ENCODE measurements at places on chromosomes 7 and 10. TPM values are rescaled to one million over a fixed set of nuclear protein-coding genes. Genes with fewer than 3 reads are reported as not detected.

The WDR86 gene
- total RNA-seq = 0.28 TPM

The GNAT3 gene
- not detected for total RNA-seq

The WASHC2A gene
- total RNA-seq = 10.6 TPM

The SPRN gene
- 0.18 TPM for total RNA-seq

The DYDC2 gene
- total RNA-seq = 0.48 TPM

The AGMO gene
- 33.0 TPM for total RNA-seq

The SPDYE1 gene
- total RNA-seq = not detected

The SCRN1 gene
- 3.1 TPM for total RNA-seq

The SEMA3D gene
- 0.25 TPM for total RNA-seq

The SLC26A4 gene
- total RNA-seq = not detected

The ATG9B gene
- not detected for total RNA-seq

The LRRC17 gene
- total RNA-seq = 0.83 TPM

The CTAGE6 gene
- total RNA-seq = not detected

The UCMA gene
- total RNA-seq = not detected

The TMEM209 gene
- total RNA-seq = 7.5 TPM

The STOX1 gene
- 0.60 TPM for total RNA-seq

The PLCE1 gene
- 0.28 TPM for total RNA-seq

The EFCAB10 gene
- total RNA-seq = not detected

The POMZP3 gene
- total RNA-seq = 4.4 TPM

The HOXA4 gene
- total RNA-seq = 0.43 TPM

The NPC1L1 gene
- 21.1 TPM for total RNA-seq

The TACC2 gene
- 21.5 TPM for total RNA-seq

The HIPK2 gene
- total RNA-seq = 63.7 TPM

The BTBD16 gene
- 1.5 TPM for total RNA-seq

The MCM10 gene
- total RNA-seq = 0.33 TPM

The SMKR1 gene
- total RNA-seq = not detected

The SPDYE6 gene
- total RNA-seq = not detected

Data from left lobe of liver (tissue), 2 donors.